ENCODE measurements at places on chromosomes 12 and 14.

DNA sequence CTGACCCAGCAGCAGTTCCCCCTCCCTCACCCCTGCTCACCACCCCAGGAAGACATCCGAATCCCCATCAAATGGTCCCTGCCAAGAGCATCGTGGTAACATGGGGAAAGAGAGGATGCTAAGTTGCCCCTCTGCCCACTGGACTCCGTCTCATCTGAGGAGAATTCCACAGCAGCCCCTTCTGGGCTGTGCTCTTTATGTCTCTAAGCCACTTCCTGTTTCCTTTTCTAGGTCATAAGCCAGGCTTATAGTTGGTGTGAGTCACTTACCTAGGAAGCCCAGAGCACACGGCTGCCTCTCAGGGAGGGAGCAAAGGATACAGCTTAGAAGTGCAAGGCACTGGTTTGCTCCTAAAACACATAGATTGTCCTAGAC is 76.0 kb downstream of the VCPKMT start:
- H3K27me3 ChIP-seq: no peaks in the 10 kb centered on the region
- no peaks in the 10 kb centered on the region for H3K4me1 ChIP-seq
- H3K27ac ChIP-seq: no peak overlapping the region

- no peak for DNase-seq
- H3K36me3 ChIP-seq: no peaks in the 10 kb centered on the region
- H3K4me1 ChIP-seq: peaks cover 5% of the 10 kb centered on the region
- peak overlapping the region; percentile 89 for H3K4me3 ChIP-seq
- peaks cover 22% of the 10 kb centered on the region for H3K27me3 ChIP-seq
These were observed 1.1 kb downstream of the NOC4L start for GRCh38 chr12:132145334-132145733.

DNA sequence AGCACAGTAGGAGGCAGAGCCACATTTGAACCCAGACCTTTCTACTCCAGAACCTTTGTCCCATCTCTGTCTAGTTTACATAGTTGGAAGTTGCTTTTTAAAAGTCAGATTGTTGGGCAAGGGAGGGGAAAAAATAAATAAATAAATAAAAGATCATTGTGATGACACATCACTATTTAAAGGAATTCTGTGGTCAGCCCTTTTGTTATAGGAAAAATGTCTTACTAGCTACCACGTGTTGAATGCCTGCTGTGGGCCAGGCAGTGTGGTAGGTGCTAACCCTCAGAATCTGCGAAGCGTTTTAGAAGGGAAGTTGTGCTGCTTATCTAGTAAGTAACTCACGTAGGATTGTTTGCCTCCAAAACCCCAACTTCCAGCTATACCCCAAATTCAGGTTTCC is 62.3 kb downstream of the BHLHE41 start:
- H3K27me3 ChIP-seq: no peaks in the 10 kb centered on the region
- H3K4me3 ChIP-seq: no peak overlapping the region
- no peak for DNase-seq
- peaks cover 2% of the 10 kb centered on the region for H3K4me1 ChIP-seq

DNA sequence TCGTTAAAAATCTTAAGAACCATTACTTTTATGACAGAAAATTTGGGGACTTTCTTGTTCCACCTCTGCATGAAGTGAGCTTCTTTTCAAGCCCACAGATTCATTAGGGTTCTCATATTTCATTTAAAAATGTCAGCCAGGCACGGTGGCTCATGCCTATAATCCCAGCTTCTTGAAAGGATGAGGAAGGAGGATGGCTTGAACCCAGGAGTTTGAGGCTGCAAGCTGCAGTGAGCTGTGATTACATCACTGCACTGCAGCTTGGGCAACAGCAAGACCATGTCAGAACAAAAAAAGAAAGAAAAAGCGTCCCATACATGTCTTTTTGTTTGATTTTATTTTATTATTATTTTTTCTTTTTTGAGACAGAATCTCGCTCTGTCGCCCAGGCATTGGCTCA is 43.4 kb upstream of the ATF1 start:
- no peak for DNase-seq
- H3K27ac ChIP-seq: no peak overlapping the region
- no peak overlapping the region for H3K4me3 ChIP-seq
- H3K27me3 ChIP-seq: no peaks in the 10 kb centered on the region

- H3K27me3 ChIP-seq: peaks cover 6% of the 10 kb centered on the region
- no peak overlapping the region for H3K27ac ChIP-seq
- no peak overlapping the region for H3K4me3 ChIP-seq
- no peaks in the 10 kb centered on the region for H3K36me3 ChIP-seq
These were observed 40.2 kb downstream of the CACNA2D4 start for GRCh38 chr12:1878214-1878613.

GRCh38 chr14:53432378-53432802 is 279.3 kb upstream of the DDHD1 start:
- DNase-seq: peak; percentile 40
- no peaks in the 10 kb centered on the region for H3K4me1 ChIP-seq
- H3K36me3 ChIP-seq: no peaks in the 10 kb centered on the region
- H3K27ac ChIP-seq: no peak overlapping the region

DNA sequence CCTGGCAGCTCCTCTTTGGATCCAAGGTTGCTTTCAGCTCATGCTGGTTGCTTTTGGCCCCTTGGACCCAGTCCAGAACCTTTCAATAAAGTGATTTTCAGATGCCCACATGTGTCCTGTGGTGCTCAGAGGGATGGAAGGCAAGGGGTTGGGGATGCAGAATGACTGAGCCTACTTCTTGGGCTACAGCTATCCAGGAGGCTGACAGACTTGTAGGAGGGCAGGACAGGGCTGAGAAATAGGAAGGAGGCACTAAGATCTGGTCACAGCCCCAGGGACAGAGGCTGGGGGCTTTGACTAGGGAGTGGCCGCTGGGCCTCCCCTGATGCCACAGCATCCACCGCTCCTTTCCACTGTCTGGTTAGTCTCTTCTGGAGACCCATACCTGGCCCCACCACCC is 1.2 kb upstream of the HOXC11 start:
- H3K4me1 ChIP-seq: no peaks in the 10 kb centered on the region
- no peak overlapping the region for H3K27ac ChIP-seq
- H3K27me3 ChIP-seq: peaks cover 66% of the 10 kb centered on the region
- no peaks in the 10 kb centered on the region for H3K36me3 ChIP-seq
- DNase-seq: no peak

GRCh38 chr12:14111230-14111865 is 129.9 kb upstream of the GRIN2B start:
- H3K27me3 ChIP-seq: no peaks in the 10 kb centered on the region
- no peaks in the 10 kb centered on the region for H3K36me3 ChIP-seq
- no peak for DNase-seq
- H3K27ac ChIP-seq: no peak overlapping the region
- H3K4me3 ChIP-seq: no peak overlapping the region

- H3K27ac ChIP-seq: no peak overlapping the region
- no peaks in the 10 kb centered on the region for H3K4me1 ChIP-seq
These were observed 51.6 kb downstream of the GPHB5 start for GRCh38 chr14:63267171-63267570.

DNA sequence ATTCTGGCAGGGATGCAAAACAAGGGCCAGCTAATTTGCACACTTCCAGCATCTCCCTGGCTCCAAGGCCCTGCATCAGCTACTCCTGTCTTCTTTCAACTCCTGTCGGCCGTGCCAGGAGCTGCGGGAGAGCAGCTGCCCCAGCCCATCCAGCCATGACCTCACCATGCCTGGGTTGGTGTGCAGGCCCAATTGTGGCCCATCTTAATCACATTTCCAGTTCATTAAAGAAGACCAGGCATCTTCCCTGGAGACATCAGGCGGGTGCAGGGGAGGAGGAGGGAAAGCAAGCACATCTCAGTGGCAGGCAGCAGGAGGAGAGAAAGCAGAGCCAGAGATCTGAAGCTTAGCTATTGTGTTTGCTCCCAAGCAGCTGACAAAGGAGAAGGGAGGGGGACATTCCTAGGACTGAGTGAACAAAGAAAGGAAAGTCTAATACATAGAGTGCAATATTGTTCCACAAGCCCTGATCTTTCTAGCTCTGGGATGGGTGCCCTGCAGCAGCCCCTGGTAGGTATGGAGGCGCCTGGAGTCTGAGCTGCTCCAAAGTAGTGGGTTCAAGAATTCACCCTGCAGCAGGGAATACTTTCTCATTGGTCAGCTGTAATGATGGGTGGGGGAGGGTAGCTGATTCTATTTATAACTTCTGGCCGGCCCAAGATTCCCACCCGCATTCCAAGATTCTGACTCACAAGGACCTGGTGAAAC is 40.1 kb downstream of the VWF start:
- peak; percentile 56 for DNase-seq
- no peak overlapping the region for H3K4me3 ChIP-seq
- peaks cover 5% of the 10 kb centered on the region for H3K27me3 ChIP-seq
- peaks cover 7% of the 10 kb centered on the region for H3K4me1 ChIP-seq

- no peak for DNase-seq
- no peak overlapping the region for H3K4me3 ChIP-seq
- no peaks in the 10 kb centered on the region for H3K36me3 ChIP-seq
- H3K4me1 ChIP-seq: no peaks in the 10 kb centered on the region
- no peak overlapping the region for H3K27ac ChIP-seq
- peaks cover 2% of the 10 kb centered on the region for H3K27me3 ChIP-seq
These were observed 116.9 kb upstream of the PWP1 start for GRCh38 chr12:107568718-107569117.

DNA sequence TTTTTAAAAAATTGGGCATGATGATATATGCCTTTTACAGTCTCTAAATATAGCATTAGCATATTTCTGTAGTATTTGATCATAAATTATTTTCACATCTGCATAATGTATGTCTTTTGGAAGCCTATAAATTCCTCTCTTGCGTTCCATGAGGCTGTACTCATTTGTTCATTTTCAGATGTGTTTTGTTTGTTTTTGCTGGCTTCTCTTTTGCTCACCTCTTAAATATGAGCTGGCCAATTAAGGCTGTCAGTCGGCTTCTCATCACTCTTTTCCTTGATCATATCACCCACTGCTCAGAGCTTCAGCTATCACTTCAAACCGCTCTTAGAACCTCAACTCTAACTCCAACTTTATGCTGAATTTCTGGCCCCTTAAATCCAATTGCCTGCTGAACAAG is 6.6 kb downstream of the TMEM263 start:
- no peak for DNase-seq
- H3K4me1 ChIP-seq: no peaks in the 10 kb centered on the region
- H3K36me3 ChIP-seq: no peaks in the 10 kb centered on the region
- no peak overlapping the region for H3K27ac ChIP-seq
- H3K4me3 ChIP-seq: no peak overlapping the region
- H3K27me3 ChIP-seq: no peaks in the 10 kb centered on the region

- DNase-seq: peak; percentile 58
- H3K27me3 ChIP-seq: peaks cover 20% of the 10 kb centered on the region
- H3K4me1 ChIP-seq: peaks cover 66% of the 10 kb centered on the region
- peak overlapping the region; percentile 26 for H3K4me3 ChIP-seq
These were observed 29.9 kb downstream of the TSPAN9 start for GRCh38 chr12:3107071-3107583.

DNA sequence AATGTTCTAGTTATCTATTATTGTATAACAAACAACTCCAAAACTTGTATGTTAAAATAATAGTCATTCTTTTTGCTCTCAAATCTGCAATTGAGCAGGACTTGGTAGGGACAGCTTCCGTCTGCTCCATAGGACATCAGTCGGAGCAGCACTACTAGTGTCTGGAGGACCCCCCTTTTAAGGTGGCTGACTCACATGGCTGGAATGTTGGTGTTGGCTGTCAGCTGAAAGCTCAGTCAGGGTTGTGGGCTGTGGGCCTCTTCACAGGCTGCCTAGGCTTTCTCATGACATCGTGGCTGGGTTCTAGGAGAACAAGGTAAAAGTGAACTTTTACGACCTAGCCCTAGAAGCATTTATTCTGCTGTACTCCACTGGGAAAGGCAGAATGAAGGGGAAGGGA is 160.6 kb downstream of the ANO4 start:
- H3K27ac ChIP-seq: no peak overlapping the region
- no peak overlapping the region for H3K4me3 ChIP-seq
- DNase-seq: no peak
- H3K27me3 ChIP-seq: peaks cover 5% of the 10 kb centered on the region
- H3K36me3 ChIP-seq: no peaks in the 10 kb centered on the region
- no peaks in the 10 kb centered on the region for H3K4me1 ChIP-seq

DNA sequence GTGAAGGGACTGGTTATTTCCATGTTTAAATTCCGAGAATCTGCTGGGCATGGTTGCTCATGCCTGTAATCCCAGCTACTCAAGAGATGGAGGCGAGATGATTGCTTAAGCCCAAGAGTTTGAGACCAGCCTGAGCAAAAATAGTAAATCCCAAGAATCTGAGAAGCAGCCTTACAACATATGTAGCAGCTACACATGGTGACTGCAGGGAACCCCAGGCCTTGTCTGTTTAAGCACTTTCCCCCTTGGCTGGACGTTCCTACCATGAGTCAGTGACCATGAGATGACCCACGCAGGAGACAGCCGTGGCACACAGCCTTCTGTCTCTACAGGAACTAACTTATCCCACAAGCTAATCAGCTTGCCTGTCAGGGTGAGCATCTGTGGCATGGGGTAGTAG is 5.5 kb upstream of the SLC24A4 start:
- DNase-seq: no peak
- no peaks in the 10 kb centered on the region for H3K4me1 ChIP-seq
- H3K36me3 ChIP-seq: no peaks in the 10 kb centered on the region
- H3K27ac ChIP-seq: no peak overlapping the region

DNA sequence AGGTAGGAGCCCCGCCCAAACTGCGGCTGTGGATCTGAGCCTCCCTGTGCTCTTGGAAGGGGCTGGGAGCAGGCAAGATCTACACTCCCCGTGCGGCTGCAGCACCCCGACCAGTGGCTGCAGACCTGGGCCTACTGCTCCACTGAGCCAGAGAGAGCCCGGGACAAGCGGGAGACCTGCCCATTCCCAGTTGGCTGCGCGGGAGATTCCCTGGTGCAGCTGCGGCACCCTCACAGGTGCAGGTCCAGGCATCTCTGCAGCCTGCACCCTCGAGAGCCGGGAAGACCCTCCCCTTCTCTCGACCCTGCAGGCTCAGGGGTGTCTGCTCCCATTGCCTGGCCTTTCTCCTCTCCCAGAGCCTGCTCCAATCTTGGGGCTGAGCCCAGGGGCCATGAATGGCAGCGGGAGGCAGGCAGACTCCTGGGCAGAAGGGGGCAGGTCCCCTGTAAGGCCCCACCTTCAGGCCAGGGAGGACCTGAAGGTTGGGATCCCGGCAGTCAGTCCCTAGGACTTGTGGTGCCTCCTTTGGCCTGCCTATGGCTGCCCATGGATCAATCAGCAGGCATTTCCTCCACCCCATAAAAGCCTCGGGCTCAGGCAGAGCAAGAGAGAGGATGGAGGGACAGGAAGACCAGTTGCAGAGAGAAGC is 8.8 kb upstream of the A2M start:
- no peaks in the 10 kb centered on the region for H3K27me3 ChIP-seq
- H3K27ac ChIP-seq: no peak overlapping the region
- peaks cover 4% of the 10 kb centered on the region for H3K36me3 ChIP-seq
- no peak for DNase-seq
- H3K4me3 ChIP-seq: no peak overlapping the region

DNA sequence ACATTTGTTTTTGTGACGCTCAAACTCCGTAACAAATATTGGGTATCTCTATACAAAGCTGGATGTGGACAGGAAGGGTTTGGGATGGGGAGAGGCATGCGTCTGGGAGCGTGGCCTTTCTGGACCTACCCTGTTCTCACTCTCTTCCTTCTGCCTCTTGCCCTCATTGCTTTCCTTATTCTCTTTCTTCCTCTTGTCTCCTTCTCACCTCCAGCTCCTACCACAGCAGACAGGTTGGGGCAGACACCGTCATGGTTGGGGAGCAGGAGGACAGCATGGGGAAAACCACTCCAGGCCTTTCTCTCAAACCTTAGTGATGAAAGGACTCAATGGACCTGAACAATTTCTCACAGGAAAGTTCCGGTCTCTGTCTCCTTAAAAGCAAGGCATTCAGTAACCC is 465.3 kb downstream of the RAD51B start:
- H3K27me3 ChIP-seq: no peaks in the 10 kb centered on the region
- no peaks in the 10 kb centered on the region for H3K36me3 ChIP-seq
- no peak overlapping the region for H3K4me3 ChIP-seq
- DNase-seq: no peak
- no peak overlapping the region for H3K27ac ChIP-seq
